ENCODE measurements at places on chromosomes 16 and 17.

GRCh38 chr16:1414532-1415260, at the start of gene UNKL:
Gene UNKL (minus strand): TSS chr16:1414704. CDS start chr16:1414691, 13 bp downstream.
- peak; percentile 78 for DNase-seq

GRCh38 chr16:85854935-85855334, 44.0 kb upstream of the IRF8 start:
- DNase-seq, result no peak

DNA sequence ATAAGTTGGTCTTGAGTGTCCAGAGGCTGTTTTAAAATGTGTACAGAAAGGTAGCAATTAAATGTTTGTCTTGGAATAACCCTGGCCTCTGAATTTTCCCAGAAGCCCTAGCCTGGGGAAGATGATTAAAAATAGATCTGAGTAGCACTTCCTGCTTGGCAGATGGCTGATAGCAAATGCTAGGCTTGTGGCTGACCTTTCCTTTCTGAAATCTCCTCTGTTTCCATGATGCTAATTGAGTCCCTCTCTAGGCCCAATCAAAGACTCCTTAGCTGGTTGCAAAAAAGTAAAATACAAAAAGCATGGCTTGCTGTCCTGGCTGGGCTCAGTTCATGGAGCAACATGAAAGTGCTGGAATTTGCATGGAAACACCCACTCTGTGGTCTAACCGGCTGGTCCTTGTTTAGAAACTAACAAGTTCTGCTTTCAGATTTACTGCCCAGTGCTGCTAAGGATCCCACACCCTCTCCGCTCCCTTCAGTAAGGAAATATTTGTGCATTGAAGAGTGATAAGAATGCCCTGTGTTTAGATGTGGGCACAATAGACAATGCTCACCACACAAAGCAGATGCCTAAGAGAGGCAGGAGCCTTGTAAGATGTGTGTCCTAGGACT, 40.8 kb downstream of the YPEL2 start:
- DNase-seq, result no peak

DNA sequence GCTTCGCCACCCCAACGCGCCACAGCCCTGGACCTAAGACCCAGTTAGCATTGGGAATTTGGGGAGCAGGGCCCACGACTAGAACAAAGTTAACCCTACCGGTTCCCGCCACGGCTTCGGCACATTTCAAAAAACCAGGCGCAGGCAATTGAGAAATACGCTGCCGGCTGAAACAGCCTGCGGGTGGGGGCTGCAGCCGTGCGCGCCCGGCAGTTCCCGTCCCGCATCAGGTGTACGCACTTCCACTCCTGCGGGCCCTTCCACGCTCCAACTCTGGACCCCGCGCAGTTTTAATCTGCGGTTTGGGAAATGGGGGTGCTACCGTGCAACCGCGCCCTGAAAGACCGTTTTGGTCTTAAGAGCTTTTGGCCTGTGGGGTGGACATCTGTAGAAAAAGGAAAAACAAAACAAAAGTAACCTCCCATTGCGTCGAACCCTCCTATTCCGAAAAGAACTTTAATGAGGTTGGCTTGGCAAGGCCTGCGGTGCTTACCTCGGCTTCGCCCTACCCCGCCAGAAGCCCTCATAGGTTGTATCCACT, 7.1 kb downstream of the IRX5 start:
- no peak for DNase-seq

- DNase-seq, result no peak
These were observed 395.2 kb downstream of the WWOX start for GRCh38 chr16:78494674-78495073.

GRCh38 chr17:7132511-7133094, 18.0 kb upstream of the ASGR2 start:
- DNase-seq, result peak; percentile 48

GRCh38 chr16:1169285-1170075, 16.6 kb downstream of the CACNA1H start:
- DNase-seq, result no peak

GRCh38 chr17:57811638-57812280, 38.1 kb downstream of the MRPS23 start:
- no peak for DNase-seq

GRCh38 chr17:2040219-2040827, 1.5 kb upstream of the OVCA2 start:
- no peak for DNase-seq

- DNase-seq, result no peak
These were observed 43.6 kb downstream of the C16orf95 start for GRCh38 chr16:87273471-87274030.

DNA sequence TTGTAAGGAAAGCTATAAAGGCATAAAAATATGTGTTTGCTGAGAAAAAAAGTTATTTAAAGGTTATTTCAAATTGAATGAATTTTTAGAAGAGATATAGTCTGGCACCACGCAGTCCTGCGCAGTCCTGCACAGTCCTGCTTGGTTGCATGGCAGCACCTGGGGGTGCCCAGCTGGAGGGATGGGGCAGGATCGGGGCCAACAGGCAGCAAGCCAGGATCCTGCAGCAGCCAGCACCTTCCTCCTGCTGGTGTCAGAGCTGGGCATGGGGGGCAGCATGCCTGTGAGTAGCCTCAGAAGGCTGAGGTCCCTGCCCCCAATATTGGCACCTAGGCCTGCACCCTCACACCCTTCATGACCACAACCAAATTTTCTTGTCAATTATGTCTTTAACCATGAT, 46.0 kb downstream of the GLG1 start:
- DNase-seq, result no peak

DNA sequence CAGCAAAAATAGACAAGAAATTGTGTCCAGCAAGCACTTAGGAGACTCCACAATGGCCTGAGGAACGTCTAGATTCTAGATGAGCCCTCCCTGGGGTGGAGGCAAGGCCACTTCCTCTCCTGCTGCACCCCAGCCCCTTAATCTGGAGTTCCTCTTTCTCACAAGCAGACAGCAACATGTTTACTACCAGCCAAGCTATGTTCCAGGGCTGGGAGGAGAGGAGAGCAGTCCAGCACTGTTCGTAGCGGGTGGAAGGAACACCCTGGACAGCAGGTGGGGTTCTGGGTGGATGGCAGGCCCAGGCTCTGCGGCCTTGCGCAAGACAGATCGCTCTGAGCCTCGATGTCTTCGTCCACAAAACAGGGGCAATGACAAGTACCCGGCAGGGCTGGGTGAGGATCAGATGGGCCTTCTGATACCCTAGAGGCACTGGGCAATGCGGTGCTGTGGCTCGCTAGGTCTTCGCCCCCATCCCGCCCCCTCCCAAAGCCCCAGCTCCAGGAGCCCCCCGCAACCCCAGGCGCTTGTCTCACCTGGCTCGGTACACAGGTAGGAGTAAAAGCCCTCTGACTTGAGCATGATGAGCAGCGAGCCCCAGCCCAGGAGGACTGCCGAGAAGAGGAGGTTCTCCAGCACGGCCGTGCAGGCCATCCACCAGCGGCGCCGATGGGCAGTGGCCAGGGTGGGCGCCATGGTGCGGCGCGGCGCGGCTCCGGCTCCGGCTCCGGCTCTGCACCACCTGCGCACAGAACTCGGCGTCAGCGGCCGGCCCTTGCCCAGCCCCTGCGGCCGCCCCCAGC, 1.3 kb downstream of the SLC43A2 start:
- DNase-seq, result no peak

DNA sequence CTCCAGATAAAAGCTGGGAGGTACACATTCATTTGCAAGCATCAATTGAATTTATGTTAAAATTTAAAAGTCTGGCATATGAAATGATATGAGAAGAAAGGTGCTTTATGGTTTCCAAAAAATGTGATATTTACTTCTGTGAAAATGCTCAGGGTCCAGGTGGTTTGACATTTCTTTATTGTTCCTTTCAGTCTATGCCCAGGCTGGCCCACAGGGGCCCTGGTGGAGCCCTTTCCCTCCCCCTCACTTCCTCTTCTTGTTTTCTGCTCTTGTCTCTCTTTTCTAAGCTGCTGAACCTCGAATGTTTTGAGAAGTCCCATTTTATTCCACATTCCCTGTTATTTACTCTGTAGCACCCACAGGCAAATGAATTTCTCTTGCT, 127.8 kb downstream of the HS3ST3B1 start:
- DNase-seq, result no peak

DNA sequence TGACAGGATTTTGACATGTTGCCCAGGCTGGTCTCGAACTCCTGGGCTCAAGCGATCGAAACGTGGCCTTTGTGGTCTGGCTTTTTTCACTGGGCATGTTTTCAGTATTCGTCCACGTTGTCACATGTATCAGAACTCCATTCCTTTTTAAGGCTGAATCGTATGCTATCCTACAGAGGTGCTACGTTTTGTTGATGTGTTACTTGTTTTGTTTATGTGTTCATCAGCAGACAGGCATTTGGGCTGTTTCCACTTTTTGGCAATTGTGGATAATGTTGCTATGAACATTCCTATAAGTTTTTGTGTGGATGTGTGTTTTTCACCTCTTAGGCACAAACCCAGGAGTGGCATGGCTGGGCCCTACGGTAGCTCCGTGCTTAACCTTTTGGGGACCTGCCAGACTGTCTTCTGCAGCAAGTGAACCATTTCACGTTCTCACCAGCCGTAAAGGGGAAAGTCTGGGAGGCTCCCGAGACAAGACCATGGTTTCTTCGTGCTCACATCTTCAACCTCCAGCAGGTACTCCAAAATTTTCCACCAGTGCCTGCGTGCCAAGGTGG, 26.9 kb downstream of the ADCY9 start:
- no peak for DNase-seq

GRCh38 chr17:10797476-10798328, 6.2 kb downstream of the TMEM238L start:
- DNase-seq, result no peak

DNA sequence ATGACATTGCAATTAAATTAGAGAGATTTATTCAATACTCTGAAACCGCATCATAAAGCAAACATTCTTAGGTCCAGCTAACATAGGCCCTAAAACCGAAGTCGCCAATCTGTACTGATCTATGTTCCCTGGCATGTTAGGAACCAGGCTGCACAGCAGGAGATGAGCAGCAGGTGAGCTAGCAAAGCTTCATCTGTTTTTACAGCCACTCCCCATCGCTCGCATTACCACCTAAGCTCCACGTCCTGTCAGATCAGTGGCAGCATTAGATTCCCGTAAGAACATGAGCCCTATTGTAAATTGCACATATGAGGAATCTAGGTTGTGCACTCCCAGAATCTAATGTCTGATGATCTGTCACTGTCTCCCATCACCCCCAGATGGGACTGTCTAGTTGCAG, 91.5 kb downstream of the PARN start:
- no peak for DNase-seq

DNA sequence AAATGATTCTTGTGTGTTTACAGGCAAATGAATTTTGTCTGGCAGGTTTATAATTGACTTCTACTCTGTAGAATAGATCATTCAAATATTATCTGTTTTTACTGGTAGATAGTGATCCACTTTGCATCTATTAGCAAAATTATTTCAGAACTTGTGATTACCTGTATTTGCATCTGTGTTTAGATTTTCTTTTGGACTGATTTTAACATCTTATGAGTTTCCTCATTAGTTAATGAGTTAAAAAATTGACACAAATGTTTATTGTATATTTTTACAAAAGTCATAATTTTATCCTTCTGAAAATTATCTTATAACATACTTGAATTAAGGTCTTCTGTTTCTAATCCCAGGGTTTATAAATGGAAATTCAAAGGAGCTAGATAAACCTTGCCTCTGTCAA, 132.0 kb upstream of the KCNJ16 start:
- no peak for DNase-seq

DNA sequence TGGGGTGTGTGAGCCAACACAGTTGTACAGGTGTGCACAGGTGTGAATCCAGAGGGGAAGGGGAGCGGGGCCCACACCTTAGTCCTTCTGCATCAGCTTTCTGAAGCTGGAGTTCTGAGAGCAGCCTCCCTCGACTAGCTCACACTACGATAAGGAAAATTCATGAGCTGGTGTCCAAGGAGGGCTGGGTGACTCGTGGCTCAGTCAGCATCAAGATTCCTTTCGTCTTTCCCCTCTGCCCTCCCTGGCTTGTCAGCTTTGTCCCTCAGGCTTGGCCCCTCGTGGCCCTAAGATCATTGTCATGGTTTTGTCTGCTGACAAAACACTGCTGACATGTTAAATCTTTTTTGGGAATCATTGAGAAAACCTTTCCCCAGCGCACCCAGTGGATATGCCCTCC, 47.5 kb downstream of the OR1D5 start:
- no peak for DNase-seq

DNA sequence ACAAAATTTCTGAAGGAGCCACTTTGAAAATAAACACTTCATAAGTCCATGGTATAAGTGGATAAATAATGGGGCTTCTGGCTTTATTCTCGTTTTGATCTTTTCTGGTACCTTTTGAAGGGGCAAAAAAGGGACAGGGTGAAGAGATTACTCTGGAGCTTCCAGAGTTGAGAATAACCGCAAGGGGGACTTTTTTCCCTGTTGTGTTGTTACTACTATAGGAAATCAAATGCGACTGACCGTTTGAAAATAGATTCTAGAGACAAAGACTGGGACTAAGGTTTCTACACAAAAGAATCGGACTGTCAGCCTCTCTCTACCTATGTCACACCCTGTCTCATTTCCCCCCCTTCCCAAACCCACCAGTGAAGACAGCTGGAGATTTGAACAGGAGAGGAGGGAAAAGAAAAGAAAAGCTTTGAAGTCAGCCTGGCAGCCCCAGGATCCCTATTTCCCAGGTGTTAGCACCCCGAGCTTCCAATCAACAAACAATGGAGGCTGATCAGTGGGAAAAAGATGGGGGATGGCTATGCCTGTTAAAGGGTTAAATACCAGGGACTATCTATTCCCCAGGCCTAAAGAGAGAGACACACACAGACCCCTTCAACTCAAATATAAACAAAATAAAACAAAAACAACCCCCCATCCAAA, 8.4 kb downstream of the HOXB4 start:
- DNase-seq, result no peak

GRCh38 chr17:56096026-56096810, 57.1 kb upstream of the ANKFN1 start:
- no peak for DNase-seq

GRCh38 chr17:57685499-57686132, 59.5 kb downstream of the CCDC182 start:
- DNase-seq, result no peak

GRCh38 chr17:75913537-75914210, 9.0 kb upstream of the MRPL38 start:
- DNase-seq, result no peak

DNA sequence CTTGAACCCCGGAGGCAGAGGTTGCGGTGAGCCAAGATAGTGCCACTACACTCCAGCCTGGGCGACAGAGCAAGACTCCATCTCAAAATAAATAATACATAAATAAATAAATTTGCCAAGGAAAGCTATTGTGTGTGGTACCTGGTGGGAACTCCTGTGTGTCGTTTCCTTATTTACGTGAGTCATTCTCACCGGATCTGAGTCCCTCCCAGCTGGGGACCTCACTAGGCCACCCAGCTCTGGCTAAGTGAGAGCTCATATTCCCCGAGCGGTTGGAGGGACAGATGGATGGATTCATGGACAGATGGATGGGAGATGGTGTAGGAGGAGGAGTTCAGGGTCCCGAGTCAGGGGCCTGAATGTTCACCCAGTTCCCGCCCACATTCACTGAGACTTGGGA, 22.9 kb upstream of the C1QL1 start:
- no peak for DNase-seq

GRCh38 chr17:60679287-60679686, 1.6 kb downstream of the BCAS3 start:
- no peak for DNase-seq

Data from GM18507 (cell line).